ENCODE measurements at places on chromosomes 6 and 20. TPM values are rescaled to one million over a fixed set of nuclear protein-coding genes. Genes with fewer than 3 reads are reported as not detected.

Gene BMP5
- 0.76 TPM for total RNA-seq

GRCh38 chr6:28235912-28236452, 10.9 kb downstream of the ZSCAN9 start:
- H3K36me3 ChIP-seq: peaks cover 4% of the 10 kb centered on the region
- H3K27ac ChIP-seq: no peak overlapping the region
- H3K4me3 ChIP-seq: no peak overlapping the region
- no peaks in the 10 kb centered on the region for H3K4me1 ChIP-seq
- no peak for DNase-seq

GRCh38 chr6:156280065-156280464, 497.1 kb upstream of the ARID1B start:
- peaks cover 4% of the 10 kb centered on the region for H3K4me1 ChIP-seq
- DNase-seq: peak; percentile 78
- no peaks in the 10 kb centered on the region for H3K27me3 ChIP-seq
- no peaks in the 10 kb centered on the region for H3K36me3 ChIP-seq
- no peak overlapping the region for H3K27ac ChIP-seq

Gene EPHA7
- total RNA-seq: 27.0 TPM

GRCh38 chr6:41269716-41270115, 16.8 kb downstream of the TREM1 start:
- no peaks in the 10 kb centered on the region for H3K36me3 ChIP-seq
- no peak overlapping the region for H3K4me3 ChIP-seq
- H3K4me1 ChIP-seq: no peaks in the 10 kb centered on the region
- H3K27ac ChIP-seq: no peak overlapping the region
- H3K27me3 ChIP-seq: no peaks in the 10 kb centered on the region
- peak; percentile 26 for DNase-seq

GRCh38 chr20:23407781-23408464, 13.4 kb downstream of the NAPB start:
- no peaks in the 10 kb centered on the region for H3K4me1 ChIP-seq
- no peak for DNase-seq
- no peak overlapping the region for H3K27ac ChIP-seq

Gene SGK2
- 42.9 TPM for total RNA-seq

- H3K4me3 ChIP-seq: no peak overlapping the region
- H3K27me3 ChIP-seq: no peaks in the 10 kb centered on the region
- no peak overlapping the region for H3K27ac ChIP-seq
- no peaks in the 10 kb centered on the region for H3K36me3 ChIP-seq
- DNase-seq: no peak
- H3K4me1 ChIP-seq: peaks cover 4% of the 10 kb centered on the region
Measured at GRCh38 chr6:111478064-111478476, 4.9 kb downstream of the REV3L start.

DNA sequence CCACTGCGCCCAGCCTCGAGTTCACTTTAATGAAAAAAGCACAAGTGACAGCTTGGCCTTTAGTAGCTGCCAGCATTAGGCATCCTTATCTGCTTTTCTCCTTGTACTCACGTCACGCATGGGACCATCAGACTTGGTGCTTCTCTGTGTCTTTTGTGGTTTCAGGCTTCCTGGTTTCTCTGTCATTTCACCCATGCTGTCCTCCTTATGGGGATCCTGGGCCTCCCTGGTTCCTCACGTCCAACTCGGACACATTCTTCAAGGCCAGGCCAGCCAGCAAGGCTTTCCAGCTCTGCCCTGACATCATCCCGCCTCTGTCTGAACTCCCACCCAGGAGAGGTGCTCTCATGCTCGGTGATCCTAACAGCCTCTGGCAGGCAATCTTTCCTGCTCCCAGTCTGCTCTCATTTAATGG, 83.2 kb downstream of the TIAM2 start:
- H3K27ac ChIP-seq: no peak overlapping the region
- DNase-seq: no peak
- H3K4me1 ChIP-seq: no peaks in the 10 kb centered on the region
- no peak overlapping the region for H3K4me3 ChIP-seq
- no peaks in the 10 kb centered on the region for H3K27me3 ChIP-seq
- H3K36me3 ChIP-seq: no peaks in the 10 kb centered on the region

- DNase-seq: no peak
- H3K36me3 ChIP-seq: no peaks in the 10 kb centered on the region
- H3K27ac ChIP-seq: peak overlapping the region; percentile 5
- H3K27me3 ChIP-seq: no peaks in the 10 kb centered on the region
- H3K4me3 ChIP-seq: no peak overlapping the region
Measured at GRCh38 chr6:157645201-157645795, 177.7 kb upstream of the SNX9 start.

DNA sequence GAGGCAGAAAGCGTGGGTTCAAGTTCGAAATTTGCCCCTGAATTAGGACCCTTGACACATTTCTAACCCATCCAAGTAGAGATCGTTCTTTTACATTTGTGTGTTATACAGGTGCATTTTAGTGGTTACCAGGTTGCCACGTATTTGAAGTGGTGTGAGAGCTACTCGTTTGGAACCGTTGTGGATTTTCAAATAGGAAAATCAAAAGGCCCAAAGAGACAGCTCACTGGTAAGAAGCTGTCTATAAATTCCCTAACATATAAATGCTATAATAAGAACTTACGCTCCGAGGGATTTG, 1.6 kb upstream of the REV3L start:
- DNase-seq: peak; percentile 48
- peak overlapping the region; percentile 100 for H3K27ac ChIP-seq
- H3K4me3 ChIP-seq: peak overlapping the region; percentile 71
- H3K27me3 ChIP-seq: no peaks in the 10 kb centered on the region
- H3K36me3 ChIP-seq: no peaks in the 10 kb centered on the region

GRCh38 chr6:126662966-126663365, 323.1 kb downstream of the CENPW start:
- no peak overlapping the region for H3K27ac ChIP-seq
- no peaks in the 10 kb centered on the region for H3K36me3 ChIP-seq
- no peaks in the 10 kb centered on the region for H3K27me3 ChIP-seq
- H3K4me3 ChIP-seq: no peak overlapping the region
- no peak for DNase-seq

GRCh38 chr6:84528201-84528600, 236.2 kb downstream of the TBX18 start:
- no peak overlapping the region for H3K4me3 ChIP-seq
- no peak overlapping the region for H3K27ac ChIP-seq
- no peak for DNase-seq

DNA sequence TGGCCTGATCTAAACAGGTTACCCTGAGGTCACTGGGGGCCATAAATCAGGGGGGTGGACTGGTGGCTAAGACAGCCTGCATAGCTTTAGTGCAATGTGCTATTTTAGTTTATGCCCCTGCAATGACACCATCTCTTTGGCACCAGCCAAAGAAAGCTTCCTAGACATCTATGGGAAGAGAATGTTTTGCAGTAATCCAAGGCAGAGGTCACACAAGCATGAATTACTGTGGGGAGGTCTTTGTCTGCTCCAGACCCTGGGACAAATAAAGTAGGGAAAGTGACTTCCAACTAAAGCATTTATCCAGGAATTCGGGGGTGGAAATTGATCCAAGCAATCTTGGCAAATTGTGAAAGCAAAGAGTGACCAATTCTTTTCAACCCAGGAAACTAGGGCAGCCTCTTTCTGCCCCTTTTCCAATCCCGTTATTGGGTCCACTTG, 5.3 kb downstream of the RIPOR2 start:
- no peaks in the 10 kb centered on the region for H3K27me3 ChIP-seq
- DNase-seq: peak; percentile 42
- H3K27ac ChIP-seq: no peak overlapping the region
- H3K4me1 ChIP-seq: no peaks in the 10 kb centered on the region

Gene HLA-DPB1
- total RNA-seq: 181 TPM

Gene PCK1
- total RNA-seq: 29.7 TPM

Gene IL20RA
- total RNA-seq: 0.16 TPM

DNA sequence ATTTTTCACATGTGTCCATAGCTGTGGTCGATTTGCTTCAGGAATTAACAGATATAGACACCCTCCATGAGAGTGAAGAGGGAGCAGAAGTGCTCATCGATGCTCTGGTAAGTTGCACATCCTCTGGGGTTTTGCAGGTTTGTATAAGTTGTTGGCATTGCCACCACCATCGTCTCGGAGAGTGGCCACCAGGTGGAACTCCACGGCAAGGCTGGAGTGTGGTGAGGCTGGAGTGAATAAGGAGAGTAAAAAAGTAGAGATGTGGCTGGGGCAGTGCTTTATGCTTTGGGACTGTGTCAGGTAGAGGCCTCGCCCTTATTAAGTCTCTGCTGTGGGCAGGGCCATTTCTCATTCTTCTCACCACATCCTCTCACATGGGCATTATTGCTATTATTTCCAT, 63.7 kb downstream of the CTNNBL1 start:
- peaks cover 17% of the 10 kb centered on the region for H3K36me3 ChIP-seq
- no peak overlapping the region for H3K27ac ChIP-seq
- no peaks in the 10 kb centered on the region for H3K4me1 ChIP-seq
- no peak overlapping the region for H3K4me3 ChIP-seq
- H3K27me3 ChIP-seq: no peaks in the 10 kb centered on the region

DNA sequence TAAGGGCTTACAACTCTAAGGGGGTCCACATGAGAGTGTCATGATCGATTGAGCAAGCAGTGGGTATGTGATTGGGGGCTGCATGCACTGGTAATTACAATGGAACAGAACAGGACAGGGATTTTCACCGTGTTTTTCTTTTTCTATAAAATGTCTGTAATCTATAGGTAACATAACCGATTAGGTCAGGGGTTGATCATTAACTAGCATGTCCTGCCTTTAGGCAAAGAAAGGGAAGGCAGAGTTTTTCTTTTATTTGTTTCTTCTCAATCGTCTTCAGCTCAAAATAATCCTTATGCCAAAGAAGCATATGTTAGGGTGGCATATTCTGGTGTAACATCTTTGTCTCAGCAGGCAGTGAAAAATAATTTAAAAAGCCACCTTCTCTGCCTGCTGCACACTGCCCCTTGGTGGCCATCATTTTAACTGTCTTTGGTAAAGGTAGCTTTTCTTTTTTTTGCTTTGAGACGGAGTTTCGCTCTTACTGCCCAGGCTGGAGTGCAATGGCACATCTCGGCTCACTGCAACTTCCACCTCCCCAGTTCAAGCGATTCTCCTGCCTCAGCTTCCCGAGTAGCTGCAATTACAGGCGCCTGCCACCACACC, 9.7 kb upstream of the CEP43 start:
- no peaks in the 10 kb centered on the region for H3K4me1 ChIP-seq
- H3K36me3 ChIP-seq: no peaks in the 10 kb centered on the region
- no peak overlapping the region for H3K27ac ChIP-seq
- H3K4me3 ChIP-seq: no peak overlapping the region

DNA sequence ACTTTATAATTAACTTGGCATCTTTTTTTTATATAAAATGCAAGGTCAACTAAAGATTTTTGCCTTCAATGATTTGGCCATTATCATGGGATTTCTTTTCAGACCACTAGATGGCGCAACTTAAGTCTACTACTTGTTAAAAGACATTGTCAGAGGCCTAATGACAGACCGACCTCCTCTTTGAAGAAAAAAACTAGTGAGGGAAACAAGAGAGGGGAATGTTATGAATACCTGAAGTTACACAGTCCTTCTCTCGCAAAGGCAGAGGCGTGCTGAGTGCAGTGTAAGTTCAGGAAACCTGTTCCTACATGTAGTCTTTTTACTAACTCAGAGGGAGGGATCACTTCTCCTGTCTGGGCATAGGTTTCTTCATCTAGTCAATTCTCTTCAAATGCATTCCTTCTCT, 9.3 kb downstream of the TRAPPC3L start:
- no peak overlapping the region for H3K27ac ChIP-seq
- H3K27me3 ChIP-seq: no peaks in the 10 kb centered on the region
- no peaks in the 10 kb centered on the region for H3K36me3 ChIP-seq

DNA sequence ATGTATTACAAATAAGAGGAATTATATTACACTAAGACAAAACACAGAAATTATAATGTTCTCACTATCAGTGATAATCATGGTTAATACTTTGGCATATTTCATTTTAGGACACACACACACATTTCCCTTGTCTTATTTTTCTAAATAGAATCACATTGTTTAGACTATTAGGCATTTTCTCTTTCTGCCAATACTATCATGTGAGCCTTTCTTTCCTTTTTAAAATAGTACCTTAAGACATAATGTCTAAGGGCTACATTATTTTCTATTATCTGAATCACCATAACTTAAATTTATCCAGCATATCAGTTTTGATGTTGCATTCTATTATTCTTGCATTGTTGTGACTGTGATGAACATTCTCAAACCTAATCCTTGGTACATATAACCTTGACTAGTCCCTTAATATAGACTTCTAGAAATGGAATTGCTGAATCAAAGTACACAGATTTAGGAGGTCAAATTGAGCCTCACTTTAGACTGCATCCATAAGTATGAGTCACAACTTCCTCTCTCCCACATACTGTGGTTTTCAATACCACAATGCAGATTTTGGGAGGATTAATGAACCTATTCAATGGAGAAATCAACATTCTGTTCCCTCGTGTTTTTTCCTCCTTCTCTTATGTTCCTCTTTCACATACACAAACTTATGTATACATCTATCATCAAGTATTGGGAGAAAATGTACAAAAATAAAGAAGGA, 212.6 kb downstream of the MOXD1 start:
- H3K4me1 ChIP-seq: no peaks in the 10 kb centered on the region
- H3K27ac ChIP-seq: no peak overlapping the region
- H3K4me3 ChIP-seq: no peak overlapping the region
- H3K27me3 ChIP-seq: no peaks in the 10 kb centered on the region

DNA sequence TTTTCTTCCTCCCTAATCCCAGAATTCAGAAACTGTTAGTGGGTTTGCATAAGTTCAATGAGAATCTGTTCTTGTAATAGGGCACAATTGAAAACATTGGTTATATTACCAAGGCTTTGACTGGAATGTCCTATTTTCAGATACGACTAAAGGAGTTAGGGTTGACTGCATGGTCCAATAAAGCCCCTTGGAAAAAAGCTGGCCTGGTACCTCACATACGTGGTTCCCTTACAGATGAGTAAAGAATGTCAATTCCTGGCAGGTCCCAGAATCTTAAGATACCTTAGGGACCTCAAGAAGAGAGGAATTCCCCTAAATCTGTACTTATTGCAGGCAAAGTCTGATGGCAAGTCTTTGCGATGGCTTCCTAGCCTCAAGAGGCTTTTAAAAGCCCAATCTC, 4.6 kb downstream of the PPDPF start:
- no peaks in the 10 kb centered on the region for H3K4me1 ChIP-seq
- DNase-seq: no peak
- no peaks in the 10 kb centered on the region for H3K36me3 ChIP-seq
- H3K27me3 ChIP-seq: no peaks in the 10 kb centered on the region
- H3K27ac ChIP-seq: no peak overlapping the region

DNA sequence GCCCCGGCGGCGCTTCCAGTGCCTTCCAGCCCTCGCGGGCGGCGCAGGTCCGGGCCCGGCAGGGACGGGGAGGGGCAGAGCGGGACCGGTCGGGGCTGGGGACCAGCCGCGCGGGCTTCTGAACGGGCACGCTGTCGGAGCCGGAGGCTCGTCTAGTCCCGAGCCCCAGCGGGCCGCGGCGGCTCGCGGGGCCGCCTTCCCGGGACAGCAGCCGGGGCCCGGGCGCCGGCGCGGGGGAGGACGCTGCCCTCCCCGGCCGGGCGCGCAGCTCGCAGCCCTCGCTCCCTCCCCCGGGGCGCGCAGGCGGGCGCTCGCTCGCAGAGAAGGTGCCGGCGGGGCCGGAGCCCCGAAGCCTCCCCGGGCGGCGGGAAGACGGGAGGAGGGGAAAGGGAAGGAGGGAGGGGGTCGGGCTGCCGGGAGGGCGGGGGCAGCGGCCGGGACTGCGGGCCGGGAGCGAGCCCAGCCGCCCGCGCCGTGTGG, 696 bp upstream of the SIRPA start:
- H3K27me3 ChIP-seq: peaks cover 2% of the 10 kb centered on the region
- H3K4me3 ChIP-seq: no peak overlapping the region
- H3K4me1 ChIP-seq: no peaks in the 10 kb centered on the region
- peak overlapping the region; percentile 53 for H3K27ac ChIP-seq
- H3K36me3 ChIP-seq: no peaks in the 10 kb centered on the region
- DNase-seq: peak; percentile 88

Gene SMLR1
- 0.16 TPM for total RNA-seq

Data from kidney (tissue), 22 donors.